ENCODE measurements at places on chromosomes 11 and 22. TPM values are rescaled to one million over a fixed set of nuclear protein-coding genes. Genes with fewer than 3 reads are reported as not detected.

SLC15A3 gene
- 26.6 TPM for polyA plus RNA-seq

IL10RA gene
- polyA plus RNA-seq: 1.8 TPM

OR52I1 gene
- polyA plus RNA-seq: not detected

TTC9C gene
- 39.2 TPM for polyA plus RNA-seq

KCNQ1OT1 gene
- 0.22 TPM for polyA plus RNA-seq

KRTAP5-2 gene
- not detected for polyA plus RNA-seq

PNPLA5 gene
- not detected for polyA plus RNA-seq

TMEM86A gene
- polyA plus RNA-seq: 17.1 TPM

TMEM80 gene
- 36.2 TPM for polyA plus RNA-seq

SYT8 gene
- 1.2 TPM for polyA plus RNA-seq

MAPK11 gene
- polyA plus RNA-seq: 11.4 TPM

CENPM gene
- 2.8 TPM for polyA plus RNA-seq

PATE1 gene
- polyA plus RNA-seq: not detected

SAA2 gene
- polyA plus RNA-seq: 4.4 TPM

KCNJ1 gene
- 355 TPM for polyA plus RNA-seq

SLC37A2 gene
- polyA plus RNA-seq: 0.82 TPM

C11orf87 gene
- polyA plus RNA-seq: not detected

KCNJ11 gene
- polyA plus RNA-seq: 3.6 TPM

ZBTB16 gene
- polyA plus RNA-seq: 2.5 TPM

ANO9 gene
- 11.3 TPM for polyA plus RNA-seq

MYH9 gene
- 85.2 TPM for polyA plus RNA-seq

APOA5 gene
- not detected for polyA plus RNA-seq

LDHAL6A gene
- polyA plus RNA-seq: 0.47 TPM
